ENCODE measurements at places on chromosomes 11 and 22.

DNA sequence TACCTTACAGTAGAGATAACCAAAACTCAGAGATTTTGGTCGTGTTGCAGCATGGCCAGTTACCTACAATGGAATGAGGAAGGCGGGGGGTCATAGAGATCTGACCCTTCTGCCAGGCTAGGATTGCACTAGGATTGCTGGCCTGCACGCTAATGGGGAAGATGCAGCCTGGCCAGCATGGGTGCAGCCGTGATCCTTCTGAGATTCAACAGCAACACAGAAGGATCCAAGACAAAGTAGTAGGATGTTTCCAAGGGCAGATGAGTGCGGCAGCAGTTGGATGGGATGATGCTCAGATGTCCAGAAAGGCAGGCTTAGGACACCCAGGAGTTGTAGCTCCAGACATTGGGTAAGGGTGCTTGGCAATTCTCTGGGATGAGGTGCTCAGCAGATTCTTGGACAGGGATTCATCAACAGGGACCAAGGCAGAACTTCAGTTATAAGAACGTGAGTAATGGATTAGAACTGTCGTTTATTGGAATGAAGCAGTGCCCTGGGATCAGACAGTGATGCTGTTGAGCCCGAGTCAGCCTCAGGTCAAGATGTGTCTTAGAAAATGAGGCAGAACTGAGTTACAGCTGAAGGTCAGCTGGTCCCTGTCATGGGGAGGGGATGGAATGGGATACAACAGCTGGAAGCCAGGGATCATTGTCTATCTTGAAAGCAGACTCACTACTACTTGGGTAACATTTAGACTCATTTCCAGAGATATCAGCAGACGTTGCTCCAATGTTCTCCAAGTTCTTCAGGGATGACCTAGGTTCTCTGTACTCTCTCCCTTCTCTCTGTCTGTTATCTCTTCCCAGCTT, 71.0 kb downstream of the PARVA start:
- no peak for DNase-seq

- DNase-seq: no peak
Measured at GRCh38 chr11:102930451-102930850, 25.1 kb downstream of the MMP13 start.

- no peak for DNase-seq
Measured at GRCh38 chr11:8096575-8096974, 15.6 kb downstream of the TUB start.

DNA sequence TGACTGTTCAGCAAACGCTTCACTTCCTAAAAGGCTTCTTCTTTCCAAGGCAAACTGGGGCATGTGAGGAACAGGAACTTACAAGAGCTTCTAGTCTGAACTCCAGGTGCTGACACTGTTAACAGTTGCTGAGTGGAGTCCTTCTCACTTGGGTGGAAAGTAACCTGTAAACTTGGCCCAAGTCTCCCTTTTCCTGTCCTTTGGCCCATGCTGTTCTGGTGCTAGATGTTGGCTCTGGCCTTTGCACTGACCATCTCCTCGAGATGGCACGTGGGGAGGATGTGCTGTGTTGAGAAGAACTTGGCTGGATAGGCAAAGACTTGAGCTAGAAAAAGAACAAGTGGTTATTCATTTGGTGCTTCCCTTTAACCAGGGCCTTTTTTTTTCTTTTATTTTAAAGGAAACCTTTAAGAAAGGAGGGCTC, 53.6 kb downstream of the PTPRJ start:
- DNase-seq: no peak

GRCh38 chr22:16914006-16914405, 88.8 kb upstream of the XKR3 start:
- DNase-seq: no peak
